ENCODE measurements at places on chromosomes 2 and 18. TPM values are rescaled to one million over a fixed set of nuclear protein-coding genes. Genes with fewer than 3 reads are reported as not detected.

- DNase-seq, result no peak
Observed at GRCh38 chr2:240831594-240832204, 11.7 kb upstream of the KIF1A start.

MITD1 gene
- 76.0 TPM for polyA plus RNA-seq

OTX1 gene
- polyA plus RNA-seq, result not detected

DNA sequence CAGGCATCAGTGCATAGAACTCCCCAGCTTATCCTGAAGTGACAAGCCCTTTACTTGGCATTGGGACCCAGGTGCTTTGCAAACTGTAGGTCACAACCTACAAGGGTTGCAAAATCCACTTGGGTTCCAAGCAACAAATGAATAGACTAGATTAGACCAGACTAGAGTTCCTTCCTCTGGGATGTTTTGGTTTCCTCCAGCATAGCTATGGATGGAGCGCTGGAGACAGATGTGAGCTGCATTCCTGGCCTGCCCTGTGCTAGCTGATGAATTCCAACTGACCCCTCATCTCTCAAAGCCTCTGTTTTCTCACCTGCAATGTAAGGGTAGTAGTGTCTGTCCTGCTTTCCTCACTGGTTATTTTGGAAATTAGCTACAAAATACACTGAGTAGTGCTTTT is 86.2 kb downstream of the NPAS2 start:
- DNase-seq, result no peak

DNA sequence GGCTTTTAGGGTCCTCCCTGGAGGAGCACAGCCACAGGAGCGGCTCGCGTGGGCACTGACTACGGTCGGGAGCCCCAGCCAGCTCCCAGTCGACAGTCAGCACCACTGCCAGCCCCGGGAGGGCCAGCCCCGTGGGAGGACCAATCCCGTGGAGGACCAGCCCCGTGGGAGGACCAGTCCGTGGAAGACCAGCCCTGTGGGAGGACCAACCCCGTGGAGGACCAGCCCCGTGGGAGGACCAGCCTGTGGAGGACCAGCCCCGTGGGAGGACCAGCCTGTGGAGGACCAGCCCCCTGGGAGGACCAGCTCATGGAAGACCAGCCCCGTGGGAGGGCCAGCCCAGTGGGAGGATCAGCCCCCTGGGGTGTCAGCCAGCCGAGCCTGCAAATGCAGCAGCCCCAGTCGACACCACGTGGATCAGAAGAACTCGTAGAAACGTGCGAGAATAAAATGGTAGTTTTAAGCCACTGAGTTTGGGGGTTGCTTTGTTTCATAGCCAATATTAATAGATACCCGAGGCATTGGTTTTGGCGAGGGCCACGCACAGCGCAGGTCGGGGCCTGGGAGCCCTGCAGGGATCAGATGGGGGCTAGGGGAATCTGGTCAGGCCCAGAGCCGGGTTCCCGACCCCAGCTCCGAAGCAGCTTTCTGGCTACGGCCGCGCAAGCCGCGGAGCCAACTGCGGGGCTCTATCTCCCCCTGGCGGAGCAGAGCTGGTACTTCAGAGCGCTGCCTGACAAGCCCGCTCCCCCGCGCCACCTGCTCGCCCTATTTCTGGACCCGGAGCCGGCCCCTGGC is 73.0 kb downstream of the TEX51 start:
- DNase-seq, result peak; percentile 58

TXNDC2 gene
- not detected for polyA plus RNA-seq

C2orf68 gene
- 19.5 TPM for polyA plus RNA-seq

CYTIP gene
- polyA plus RNA-seq, result 127 TPM

CFAP65 gene
- not detected for polyA plus RNA-seq

DNA sequence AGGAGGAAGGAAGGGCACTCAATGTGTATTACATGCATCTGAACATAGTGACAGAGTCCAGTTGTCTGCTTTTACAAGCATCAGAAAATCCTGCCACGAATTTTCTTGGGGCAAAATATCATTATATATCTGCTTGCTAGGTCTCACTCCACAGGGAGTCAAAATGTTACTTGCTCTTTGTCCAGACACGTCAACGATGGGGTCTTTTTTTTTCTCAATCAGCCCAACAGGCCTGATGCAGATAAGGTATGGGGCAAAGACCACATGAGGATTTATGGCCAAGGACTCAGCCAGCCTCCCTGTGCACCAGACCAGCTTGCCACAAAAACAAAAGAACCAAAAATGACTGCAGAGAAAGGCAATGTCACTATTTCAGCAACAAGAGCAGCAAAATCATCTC is 323.4 kb upstream of the PKDCC start:
- DNase-seq, result no peak

DNA sequence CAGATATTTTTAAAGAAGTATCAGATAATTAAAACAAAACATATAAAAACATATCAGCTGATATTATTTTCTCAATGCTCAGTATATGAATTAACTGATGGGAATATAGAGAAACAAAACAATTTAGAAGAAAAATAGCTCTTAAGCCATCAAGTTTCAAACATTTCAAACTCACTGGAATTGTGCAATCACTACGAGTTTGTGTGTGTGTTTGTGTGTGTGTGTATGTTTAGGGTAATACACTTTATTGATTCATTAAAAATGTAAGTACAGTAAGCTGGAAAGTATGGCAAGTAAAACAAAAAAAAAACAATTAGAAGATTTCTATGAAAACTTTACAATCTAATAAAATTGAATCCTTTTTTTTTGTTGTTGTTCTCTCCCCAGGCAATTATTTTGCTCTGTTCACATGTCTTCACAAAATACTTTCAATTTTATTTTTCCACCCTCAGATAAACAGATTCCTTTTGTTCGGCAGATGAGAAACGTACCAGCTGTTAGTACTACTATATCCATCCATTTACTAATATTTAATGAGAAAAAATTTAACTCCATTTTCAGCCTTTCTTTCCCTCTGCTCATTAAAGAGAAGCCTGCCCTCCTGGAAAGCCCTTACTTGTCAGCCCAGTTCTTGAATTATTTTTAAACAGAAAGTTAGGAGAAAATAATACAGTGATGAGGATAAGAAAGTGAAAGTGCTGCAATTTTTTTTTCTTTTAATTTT is 87.6 kb downstream of the SLC8A1 start:
- no peak for DNase-seq

ABCG8 gene
- polyA plus RNA-seq, result not detected

DNA sequence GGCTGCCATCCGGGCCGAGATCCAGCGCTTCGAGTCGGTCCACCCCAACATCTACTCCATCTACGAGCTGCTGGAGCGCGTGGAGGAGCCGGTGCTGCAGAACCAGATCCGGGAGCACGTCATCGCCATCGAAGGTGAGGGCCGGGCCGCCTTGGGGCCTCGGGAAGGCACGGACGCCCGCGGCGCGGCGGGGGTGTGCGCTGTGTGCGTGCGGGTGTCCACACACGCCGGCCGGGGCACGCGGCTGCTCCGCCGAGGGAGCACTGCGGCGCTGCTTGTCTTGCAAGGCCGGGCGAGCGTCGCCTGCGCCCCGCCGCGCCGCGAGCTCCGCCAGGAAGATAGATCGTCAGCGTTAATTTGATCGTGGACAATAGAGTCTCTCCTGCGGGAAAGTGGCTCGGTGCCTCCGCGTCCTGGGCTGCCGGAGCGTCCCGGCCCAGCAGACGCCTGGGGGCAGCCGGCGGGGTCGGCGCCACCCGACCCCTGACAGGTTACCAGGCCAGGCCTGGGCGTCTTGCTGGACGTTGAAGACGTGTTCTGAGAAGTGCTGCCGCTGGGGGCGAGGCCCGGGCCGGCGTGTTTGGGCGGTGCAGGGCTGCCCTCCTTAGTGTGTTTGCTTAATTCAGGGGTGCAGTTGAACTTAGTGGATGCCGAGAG is 1.0 kb downstream of the AGAP1 start:
- no peak for DNase-seq

GRCh38 chr18:11667578-11667977 is 21.5 kb upstream of the GNAL start:
- DNase-seq, result no peak

GRCh38 chr2:238005528-238005927 is 38.7 kb downstream of the UBE2F start:
- DNase-seq, result no peak

GRCh38 chr2:102806250-102806837 is 44.5 kb downstream of the TMEM182 start:
- no peak for DNase-seq
